ENCODE measurements at places on chromosomes 5 and 9.
A peak's percentile ranks its signal among the peaks of the same experiment; 100 is the strongest.

DNA sequence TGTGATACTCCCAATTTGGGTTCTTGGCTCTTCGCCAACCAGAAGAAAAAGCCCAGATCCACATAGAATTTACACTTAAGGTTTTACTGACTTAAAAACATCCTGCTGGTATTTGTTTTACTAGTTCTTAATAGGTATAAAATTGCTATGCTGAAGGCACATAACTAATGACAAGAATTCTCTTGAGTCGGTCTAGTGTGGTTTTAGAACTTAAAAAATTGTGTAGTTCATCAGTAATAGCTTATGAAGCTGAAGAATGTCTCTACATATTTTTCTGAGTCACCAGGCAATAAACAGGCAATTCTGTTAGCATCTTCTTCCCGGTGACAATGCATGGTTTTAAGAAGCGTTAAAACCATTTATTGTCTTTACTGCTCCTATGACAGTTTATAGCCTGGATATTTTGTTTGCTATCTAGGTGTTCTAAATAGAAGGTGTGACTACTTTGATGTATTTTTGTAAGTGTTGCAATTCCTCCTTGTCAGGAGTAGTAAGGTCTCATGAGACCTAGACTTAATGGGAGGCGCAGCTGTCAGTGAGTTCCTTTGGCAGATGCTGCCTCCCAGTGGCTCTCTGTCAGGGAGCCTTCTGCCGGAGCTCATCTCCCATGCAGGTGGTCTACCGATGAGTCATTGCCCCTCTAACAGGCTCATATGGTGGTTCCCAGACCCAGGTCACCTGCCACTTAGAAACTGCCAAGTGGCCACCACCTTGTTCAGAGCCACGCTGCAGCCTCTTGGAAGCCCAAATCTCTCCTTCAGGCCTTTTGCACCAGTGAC lies 173.8 kb downstream of the MAST4 start:
- peak; percentile 34 for DNase-seq

DNA sequence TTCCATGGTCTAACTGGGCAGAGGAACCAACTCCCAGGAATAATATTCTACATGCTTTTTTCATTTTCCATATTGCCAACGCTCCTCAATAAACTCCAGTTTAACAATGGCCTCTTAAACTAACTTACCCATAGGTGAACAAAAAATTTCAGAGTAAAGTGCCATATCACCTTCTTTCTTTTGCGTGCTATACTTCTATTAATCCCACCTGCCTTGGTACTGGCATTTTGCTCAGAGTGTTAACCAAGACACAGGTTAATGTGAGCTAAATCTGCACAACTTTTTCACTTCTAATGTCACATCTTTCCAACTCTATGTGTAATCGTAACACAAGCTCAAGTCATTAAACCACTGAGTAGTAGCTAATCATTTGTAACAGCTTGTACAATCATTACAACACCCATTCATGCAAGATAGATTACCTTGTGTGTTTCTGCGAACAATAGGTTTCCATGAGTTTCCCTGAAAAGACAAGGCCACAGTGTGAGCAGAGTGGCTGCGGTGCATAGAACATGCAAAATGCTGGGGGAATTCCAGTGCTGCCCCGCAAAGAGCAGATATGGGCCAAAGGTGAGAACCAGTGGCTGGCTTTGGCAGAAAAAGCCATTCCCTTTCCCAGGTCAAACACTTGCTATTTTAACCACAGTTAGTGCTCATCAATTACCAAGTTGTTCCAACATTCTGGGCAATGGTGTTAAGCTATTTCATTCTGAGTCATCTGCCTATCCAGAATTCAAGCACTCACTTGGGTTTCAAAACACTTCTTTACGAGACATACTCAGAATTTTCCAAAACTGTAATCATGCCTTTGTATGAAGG lies 42.8 kb downstream of the TIMD4 start:
- no peak for DNase-seq

DNA sequence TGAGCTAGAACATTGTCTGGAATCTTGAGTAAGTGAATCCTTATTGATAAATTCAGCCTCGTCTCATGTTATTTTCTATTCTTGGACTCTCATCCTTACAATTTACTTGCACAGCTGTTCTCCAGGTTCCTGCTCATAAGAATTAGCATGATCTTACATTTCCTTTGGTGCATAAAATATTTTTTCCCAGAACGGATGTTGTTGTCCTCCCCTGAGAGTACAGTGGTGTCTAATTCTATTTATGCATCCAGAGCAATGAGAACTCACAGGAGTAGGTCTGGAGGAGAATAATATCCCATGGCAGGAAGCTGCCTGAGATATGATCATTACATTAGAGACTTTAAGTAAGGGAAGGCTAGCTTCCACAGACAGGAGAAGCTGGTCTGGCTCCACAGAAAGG lies 178.4 kb upstream of the MAST4 start:
- DNase-seq = no peak

GRCh38 chr9:70133253-70134208 lies 89.9 kb downstream of the MAMDC2 start:
- DNase-seq = no peak

DNA sequence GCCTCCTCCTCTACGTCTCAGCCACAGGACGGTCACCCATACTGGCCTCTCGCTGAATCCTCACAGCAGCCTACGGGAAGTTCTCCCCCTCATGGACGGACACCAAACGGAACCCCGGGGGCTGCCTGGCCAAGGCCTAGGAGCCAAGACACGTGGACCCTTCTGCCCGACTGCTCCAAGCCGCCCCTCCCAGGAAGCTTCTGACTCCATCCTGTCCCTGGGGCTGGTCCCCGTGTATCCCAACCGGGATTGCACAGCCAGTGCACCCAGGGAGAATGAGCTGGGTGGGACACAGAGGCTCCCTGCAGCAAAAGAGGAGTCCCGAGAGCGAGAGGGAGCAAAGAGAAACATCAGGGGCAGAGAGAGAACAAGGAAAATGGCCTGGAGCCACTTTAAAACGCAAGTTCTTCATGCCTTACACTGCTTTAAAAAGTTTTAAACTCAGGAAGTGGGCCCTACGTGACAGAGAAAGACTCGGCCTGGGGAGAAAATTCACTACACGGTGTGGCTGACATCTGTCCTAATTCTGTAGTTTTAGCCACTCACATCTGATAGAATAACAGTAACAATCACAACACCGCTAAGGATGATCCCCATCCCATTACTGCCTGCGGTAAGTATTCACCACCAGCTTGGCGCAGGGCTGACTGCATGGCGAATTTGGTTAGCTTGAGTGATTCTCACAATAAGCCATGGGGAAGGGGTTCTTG lies 3.0 kb downstream of the FAM78A start:
- no peak for DNase-seq

DNA sequence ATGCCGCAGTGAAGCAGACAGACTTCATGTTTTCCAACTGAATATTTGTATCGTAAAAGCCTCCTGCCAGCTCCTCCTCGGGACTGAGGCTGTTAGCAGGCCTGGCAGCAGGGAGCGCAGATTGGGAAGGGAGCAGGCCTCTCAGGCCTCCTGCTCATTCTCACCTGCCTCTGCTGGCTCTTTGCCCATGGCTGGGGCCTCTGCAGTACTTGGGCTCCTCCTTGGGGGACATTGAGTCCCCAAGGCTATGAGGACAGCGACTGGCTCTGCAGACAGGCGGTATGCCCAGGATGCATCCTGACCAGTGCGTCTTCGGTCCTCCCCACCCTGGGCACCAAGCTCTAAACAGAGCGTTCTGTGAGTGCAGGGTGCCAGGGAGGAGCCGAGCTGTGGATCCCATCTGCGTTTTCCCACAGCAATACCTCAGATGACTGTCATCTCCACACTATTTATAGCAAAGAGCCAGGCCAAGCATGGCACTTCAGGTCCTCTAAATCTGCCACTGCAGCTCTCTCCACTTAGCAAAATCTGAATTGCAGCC lies 38.7 kb downstream of the TSTD2 start:
- no peak for DNase-seq

All from fibroblast of upper back skin (primary cell).